ENCODE measurements at places on chromosomes 3 and 15. TPM values are rescaled to one million over a fixed set of nuclear protein-coding genes. Genes with fewer than 3 reads are reported as not detected.

The ALG1L2 gene
- not detected for total RNA-seq

The TMEM212 gene
- total RNA-seq = not detected

The FAH gene
- total RNA-seq = 56.6 TPM

The GOLGA8N gene
- total RNA-seq = 0.45 TPM

The CCDC54 gene
- not detected for total RNA-seq

The CATSPER2 gene
- not detected for total RNA-seq

DNA sequence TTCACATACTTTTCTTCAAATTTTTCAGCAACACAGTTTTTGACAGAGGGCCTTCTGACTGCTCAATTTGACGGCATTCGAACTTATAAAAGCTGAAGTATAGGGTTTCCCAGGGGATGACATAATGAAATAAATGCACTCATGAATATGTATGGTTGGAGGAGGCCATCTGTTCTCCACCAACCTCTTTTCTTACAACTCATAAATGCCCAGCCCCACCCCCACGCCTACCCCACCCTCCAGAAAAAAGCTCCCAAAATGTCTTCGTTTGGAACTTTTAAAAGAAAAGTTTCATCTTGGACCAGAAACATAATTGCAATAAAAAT lies 211.6 kb upstream of the LRRN1 start:
- DNase-seq = no peak

- DNase-seq = no peak
These were observed 32.0 kb downstream of the LSAMP start for GRCh38 chr3:116413319-116413718.

DNA sequence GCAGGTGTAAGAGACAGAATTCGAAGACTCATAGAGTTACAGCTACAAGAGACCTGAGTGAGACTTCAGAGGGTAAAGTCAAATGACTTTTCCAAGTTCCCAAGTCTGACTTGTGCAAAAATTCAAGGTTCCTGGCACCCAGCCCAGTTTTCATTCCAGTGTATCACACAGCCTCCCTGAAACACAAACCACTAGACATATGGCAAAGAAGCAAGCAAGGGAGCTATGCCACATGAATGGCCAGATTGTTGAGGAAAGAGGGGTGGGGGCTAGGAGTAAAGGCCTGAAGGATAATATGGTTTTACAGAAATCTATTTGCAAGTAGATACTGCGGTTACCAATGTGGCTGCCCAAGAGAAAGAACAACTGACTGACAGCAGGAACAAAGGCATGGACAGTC lies 301.2 kb downstream of the MECOM start:
- DNase-seq = peak; percentile 35

DNA sequence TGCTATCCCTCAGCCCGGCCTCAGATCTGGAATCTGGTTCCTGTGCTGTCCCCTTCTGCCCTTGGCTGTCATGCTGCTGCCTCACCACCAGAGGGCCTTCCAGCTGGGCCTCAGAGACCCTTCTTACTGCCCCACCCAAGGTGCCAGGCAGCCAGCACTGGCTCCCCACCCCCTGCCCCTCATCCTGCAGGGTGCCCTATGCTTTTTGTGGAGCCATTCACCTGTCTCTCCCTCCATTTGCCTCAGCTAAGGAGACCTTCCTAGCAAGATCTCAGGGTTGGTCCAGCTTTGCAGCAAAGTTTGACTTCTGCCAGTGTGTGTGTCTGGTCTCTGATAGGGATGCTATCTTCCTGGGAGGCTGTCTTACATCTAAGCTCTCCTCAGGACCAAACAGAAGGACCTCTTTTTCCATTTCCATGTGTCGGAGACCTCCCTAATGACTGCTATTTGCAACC lies 1.9 kb upstream of the VWA5B2 start:
- no peak for DNase-seq

- DNase-seq = peak; percentile 4
These were observed 481 bp downstream of the AP4E1 start for GRCh38 chr15:50909010-50909317.

GRCh38 chr3:72485641-72486040 lies 362.6 kb downstream of the SHQ1 start:
- no peak for DNase-seq

- DNase-seq = no peak
These were observed 1.3 kb downstream of the SLC28A2 start for GRCh38 chr15:45253330-45253729.

GRCh38 chr3:196837819-196838420 lies 29.8 kb upstream of the SENP5 start:
- DNase-seq = peak; percentile 46

DNA sequence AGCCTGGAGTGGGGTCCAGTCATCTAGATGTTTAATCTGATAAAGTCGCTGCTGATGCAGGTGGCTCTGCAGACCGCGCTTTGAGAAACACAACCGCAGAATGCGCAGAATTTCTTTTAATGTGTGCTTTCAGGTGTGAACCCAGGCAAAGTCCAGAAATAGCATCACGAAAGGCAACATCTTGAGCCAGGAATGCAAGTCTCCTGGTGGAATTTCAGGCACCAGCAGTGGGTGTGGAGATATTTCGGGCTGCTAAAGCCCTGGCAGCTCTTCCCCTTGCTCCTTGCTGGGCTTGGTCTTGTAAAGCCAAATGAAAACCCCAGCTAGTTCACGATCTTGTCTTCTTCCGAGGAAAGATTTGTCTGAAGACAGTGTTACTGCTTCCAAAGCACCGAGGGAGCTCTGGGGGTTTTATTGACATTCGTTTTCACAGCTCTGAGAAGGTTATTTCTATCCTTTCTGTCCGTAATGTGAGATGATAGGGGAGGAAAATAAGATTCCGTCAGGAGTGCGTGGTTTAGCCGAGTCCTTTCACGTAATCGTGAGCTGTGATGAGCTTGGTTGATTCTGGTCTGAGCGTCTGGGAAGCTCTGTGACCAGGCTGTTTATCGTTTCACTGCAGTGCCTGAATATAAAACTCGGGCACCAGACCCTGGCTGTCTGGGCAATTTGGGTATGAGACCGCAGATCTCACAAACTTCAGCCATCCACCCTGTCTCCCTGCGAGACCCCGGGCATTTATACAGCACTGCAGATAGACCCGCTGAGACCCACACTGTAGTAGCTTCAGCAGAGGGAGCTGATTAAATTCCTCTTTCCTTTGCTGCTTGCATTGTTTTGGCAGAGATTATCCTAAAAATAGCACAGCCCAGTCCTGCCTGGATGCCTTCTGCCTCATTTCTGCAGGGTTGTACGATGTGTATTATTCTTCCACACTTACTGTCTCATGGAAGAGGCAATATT lies 67.0 kb upstream of the SLC25A26 start:
- no peak for DNase-seq

DNA sequence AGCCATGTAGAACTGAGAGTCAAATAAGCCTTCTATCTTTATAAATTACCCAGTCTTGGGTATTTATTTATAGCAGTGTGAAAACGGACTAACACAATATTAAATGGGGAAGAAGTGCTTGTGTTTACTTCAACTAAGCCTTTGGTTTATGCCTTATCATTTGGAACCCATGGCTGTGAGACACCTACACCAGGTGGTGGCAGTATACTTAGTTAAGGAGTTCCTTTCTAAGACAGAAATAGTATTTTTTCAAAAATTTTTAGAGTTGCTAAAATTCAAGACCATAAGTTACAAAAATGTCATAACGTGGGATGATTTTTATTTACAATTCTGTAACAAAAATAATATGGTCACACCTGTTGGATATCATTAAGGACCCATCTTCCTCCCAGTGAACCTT lies 354.5 kb upstream of the SOX14 start:
- no peak for DNase-seq

GRCh38 chr3:197458906-197459470 lies 96.8 kb downstream of the BDH1 start:
- DNase-seq = no peak

- peak; percentile 63 for DNase-seq
These were observed 14.1 kb downstream of the MYLK start for GRCh38 chr3:123870033-123870432.

DNA sequence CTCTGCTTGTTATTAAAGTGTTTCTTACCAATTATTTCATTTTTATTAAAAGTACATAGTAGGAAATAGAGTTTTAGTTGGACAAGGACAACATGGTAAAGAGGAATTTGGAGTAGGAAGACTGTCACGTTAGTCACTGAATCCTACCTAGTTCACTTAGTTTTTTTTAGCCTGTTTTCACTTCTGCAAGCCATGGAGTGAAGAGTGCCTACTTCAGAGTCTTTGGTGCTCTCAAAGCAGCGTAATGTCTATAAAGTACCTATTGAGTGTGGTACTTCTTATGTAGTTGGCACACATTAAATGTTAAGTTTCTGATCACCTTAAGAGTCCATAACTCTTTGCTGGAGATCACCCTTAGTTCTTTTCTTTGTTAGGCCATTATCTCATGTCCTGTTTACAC lies 78.7 kb downstream of the LPP start:
- no peak for DNase-seq

DNA sequence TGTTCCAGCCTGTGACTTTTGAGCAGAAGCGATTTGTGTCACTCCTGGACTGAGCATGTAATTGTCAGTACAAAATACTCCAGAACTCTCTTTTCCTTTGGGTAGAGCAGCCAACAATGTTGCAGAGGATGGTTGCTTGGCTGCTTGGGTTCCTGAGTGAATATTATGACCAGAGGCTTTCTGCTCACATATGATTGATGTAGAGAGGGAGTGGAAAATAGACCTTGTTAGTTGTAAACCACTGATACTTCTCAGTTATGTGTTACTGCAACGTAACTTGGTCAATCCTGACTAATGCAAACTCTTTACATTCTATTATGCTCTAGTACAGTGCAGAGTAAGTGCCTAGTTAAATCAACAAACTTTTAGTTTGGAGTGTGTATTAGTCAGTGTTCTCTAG lies 322.6 kb upstream of the KCNH8 start:
- DNase-seq = no peak

GRCh38 chr3:11624161-11624560 lies 19.6 kb downstream of the VGLL4 start:
- DNase-seq = no peak

GRCh38 chr3:45135959-45136358 lies 10.2 kb downstream of the CDCP1 start:
- no peak for DNase-seq

DNA sequence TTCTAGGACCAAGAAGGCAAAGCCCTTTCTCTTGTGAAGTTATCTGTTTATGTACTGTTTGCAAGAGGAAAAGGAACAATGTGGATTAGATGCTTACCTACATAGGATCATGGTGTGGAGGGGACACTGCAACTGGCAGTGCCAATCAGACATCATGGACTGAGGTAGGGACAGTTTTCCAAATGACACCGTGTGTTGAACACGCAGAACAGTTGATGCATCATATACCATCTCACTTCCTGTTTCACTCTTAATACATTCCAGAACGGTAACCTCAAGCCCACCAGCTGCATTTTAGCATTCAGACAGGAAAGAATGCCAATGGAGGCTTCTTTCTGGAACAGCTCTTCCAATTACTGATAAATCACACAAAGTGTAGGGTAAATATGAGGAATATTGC lies 397.7 kb upstream of the LMCD1 start:
- peak; percentile 5 for DNase-seq

GRCh38 chr3:33041909-33042308 lies 55.0 kb downstream of the GLB1 start:
- DNase-seq = no peak

- no peak for DNase-seq
These were observed 14.0 kb upstream of the STAC start for GRCh38 chr3:36366308-36366707.

DNA sequence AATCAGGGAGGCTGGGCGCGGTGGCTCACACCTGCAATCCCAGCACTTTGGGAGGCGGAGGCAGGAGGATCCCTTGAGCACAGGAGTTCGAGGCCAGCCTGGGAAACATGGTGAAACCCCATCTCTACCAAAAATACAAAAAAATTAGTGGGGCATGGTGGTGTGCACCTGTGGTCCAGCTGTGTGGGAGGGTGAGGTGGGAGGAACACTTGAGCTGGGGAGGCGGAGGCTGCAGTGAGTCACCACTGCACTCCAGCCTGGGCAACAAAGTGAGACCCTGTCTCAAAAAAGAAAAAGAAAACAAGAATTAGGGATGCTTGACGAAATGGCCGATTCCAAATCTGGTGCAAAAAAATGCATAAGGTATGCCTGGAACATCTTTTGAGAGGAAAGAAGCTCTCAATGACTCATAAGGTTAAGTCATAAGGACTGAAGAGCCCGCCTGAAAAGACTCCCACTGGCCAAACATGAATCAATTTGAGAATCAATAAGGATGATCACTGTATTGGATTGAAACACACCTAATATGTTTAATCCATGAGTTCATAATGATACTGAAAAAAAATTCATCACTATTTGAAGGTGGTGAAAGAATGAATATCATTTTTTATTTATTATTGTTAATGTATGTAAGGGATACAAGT lies 27.7 kb downstream of the BLM start:
- no peak for DNase-seq

DNA sequence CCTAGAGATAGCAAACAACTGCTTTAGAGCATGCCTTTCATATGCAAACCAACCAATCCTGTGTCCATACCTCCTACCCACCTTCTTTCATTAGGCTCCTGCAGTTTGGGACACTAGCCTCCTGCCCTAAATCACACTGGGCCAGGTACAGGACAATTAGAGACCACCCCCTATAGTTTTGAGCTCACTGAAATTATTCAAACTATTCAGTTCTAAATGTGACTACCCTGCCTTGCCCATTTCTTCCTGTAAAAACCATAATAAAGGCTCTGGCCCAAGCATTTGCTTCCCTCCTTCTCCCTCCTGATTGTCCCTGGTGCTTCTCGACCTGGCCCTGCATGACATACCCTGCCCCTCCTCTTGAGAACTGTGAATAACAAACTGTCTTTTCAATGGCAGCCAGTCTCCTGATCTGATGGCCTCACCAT lies 31.4 kb upstream of the LRIG1 start:
- DNase-seq = no peak

- DNase-seq = no peak
These were observed 81.9 kb downstream of the FMN1 start for GRCh38 chr15:33112541-33113105.

DNA sequence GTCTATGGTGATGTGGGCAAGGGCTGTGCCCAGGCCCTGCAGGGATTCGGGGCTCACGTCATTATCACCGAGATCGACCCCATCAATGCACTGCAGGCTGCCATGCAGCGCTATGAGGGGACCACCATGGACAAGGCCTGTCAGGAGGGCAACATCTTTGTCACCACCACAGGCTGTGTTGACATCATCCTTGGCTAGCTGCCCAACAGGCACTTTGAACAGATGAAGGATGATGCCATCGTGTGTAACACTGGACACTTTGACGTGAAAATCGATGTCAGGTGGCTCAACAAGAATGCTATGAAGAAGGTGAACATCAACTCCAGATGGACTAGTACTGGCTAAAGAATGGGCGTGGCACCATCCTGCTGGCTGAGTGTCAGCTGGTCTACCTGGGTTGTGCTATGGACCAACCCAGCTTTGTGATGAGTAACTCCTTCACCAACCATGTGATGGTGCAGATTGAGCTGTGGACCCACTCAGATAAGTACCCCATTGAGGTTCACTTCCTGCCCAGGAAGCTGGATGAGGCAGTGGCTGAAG lies 6.1 kb upstream of the USP8 start:
- peak; percentile 21 for DNase-seq
